ENCODE measurements at places on chromosomes 16 and 17. TPM values are rescaled to one million over a fixed set of nuclear protein-coding genes. Genes with fewer than 3 reads are reported as not detected.

The ASPA gene
- not detected for total RNA-seq

The PDE6G gene
- total RNA-seq = 24.7 TPM

The HCFC1R1 gene
- total RNA-seq = 44.1 TPM

The SCN4A gene
- total RNA-seq = 0.17 TPM

The CRYM gene
- total RNA-seq = not detected

The FGF11 gene
- 6.8 TPM for total RNA-seq

The C17orf100 gene
- 2.5 TPM for total RNA-seq

GRCh38 chr17:61331886-61332285, 67.8 kb upstream of the TBX2 start:
- no peak overlapping the region for H3K27ac ChIP-seq
- no peak overlapping the region for H3K4me3 ChIP-seq
- no peak for DNase-seq
- H3K36me3 ChIP-seq = no peaks in the 10 kb centered on the region
- H3K4me1 ChIP-seq = no peaks in the 10 kb centered on the region

DNA sequence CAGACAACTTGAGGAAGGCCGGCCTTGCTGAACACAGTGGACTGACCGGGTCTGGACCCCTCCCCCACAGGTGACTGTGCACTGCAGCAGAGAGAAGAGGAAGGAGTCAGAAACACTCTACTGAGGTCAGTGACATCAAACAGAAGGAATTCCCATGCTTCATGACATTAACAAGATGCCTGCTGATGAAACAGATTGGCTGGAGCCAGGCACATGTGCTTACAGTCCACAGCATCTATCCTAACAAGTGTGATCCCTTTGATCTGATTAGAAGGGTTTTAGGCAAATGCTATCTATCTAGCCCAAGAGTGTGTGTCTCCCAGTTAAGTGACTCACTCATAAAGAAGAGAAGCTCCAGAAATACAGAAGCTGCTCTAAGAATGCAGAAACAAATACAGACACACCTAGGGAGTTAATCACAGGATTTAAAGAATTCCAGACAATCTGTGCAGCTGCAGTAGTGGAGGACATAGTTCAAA, 90.2 kb downstream of the SYCE1L start:
- no peak overlapping the region for H3K4me3 ChIP-seq
- no peaks in the 10 kb centered on the region for H3K4me1 ChIP-seq
- H3K36me3 ChIP-seq = no peaks in the 10 kb centered on the region
- no peak for DNase-seq

DNA sequence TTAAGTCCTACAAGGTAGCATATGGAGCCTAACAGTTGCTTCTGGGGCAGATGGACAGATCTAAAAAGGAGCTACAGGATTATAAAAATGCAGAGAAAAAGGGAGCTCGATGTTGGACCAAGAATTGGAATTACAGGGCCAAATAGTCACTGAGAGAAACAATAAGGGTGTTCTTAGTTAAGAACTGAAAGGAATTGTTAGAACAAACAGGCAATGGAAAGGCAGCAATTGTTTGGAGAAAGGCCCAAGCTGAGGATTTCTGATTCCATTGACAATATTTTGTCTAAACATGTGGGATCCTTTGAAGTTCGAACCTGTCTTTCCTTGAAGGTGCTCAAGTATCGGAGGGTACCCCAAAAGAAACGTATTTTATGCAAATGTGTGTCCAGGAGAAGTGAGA, 513.6 kb upstream of the CDH8 start:
- H3K4me3 ChIP-seq = no peak overlapping the region
- H3K36me3 ChIP-seq = no peaks in the 10 kb centered on the region
- no peak for DNase-seq

- no peak overlapping the region for H3K27ac ChIP-seq
- no peak overlapping the region for H3K4me3 ChIP-seq
- H3K36me3 ChIP-seq = no peaks in the 10 kb centered on the region
- H3K27me3 ChIP-seq = no peaks in the 10 kb centered on the region
- no peaks in the 10 kb centered on the region for H3K4me1 ChIP-seq
- no peak for DNase-seq
Observed at GRCh38 chr16:51755039-51755501, 604.0 kb upstream of the SALL1 start.

GRCh38 chr17:49869038-49869374, 21.1 kb upstream of the TAC4 start:
- H3K27ac ChIP-seq = no peak overlapping the region
- H3K4me3 ChIP-seq = no peak overlapping the region
- H3K4me1 ChIP-seq = peaks cover 14% of the 10 kb centered on the region
- H3K27me3 ChIP-seq = no peaks in the 10 kb centered on the region

GRCh38 chr16:53892155-53892554, 188.2 kb downstream of the FTO start:
- no peak overlapping the region for H3K4me3 ChIP-seq
- H3K27ac ChIP-seq = no peak overlapping the region
- H3K4me1 ChIP-seq = peaks cover 13% of the 10 kb centered on the region
- peaks cover under 1% of the 10 kb centered on the region for H3K36me3 ChIP-seq
- no peaks in the 10 kb centered on the region for H3K27me3 ChIP-seq
- peak; percentile 68 for DNase-seq

DNA sequence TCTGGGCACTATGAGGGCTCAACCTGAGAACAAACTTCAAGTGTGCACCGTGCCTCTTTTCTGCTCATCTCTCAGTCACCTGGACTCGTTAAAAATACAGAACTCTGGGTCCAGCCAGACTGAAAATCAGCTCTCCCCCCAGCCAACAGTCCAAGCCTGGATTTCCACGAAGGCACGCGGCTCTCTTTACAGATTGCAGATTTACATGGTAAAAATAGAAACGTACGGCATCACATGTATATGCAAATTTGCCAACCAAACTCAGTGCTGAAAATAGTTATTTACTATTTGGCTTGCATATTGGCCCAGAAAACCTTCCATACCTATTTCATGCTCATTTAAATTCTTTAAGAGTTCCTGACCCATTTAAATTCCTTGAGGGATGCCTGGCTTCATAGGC, 315.8 kb downstream of the MAF start:
- peaks cover 17% of the 10 kb centered on the region for H3K27me3 ChIP-seq
- no peak overlapping the region for H3K4me3 ChIP-seq
- peaks cover 66% of the 10 kb centered on the region for H3K4me1 ChIP-seq
- H3K36me3 ChIP-seq = peaks cover 15% of the 10 kb centered on the region

DNA sequence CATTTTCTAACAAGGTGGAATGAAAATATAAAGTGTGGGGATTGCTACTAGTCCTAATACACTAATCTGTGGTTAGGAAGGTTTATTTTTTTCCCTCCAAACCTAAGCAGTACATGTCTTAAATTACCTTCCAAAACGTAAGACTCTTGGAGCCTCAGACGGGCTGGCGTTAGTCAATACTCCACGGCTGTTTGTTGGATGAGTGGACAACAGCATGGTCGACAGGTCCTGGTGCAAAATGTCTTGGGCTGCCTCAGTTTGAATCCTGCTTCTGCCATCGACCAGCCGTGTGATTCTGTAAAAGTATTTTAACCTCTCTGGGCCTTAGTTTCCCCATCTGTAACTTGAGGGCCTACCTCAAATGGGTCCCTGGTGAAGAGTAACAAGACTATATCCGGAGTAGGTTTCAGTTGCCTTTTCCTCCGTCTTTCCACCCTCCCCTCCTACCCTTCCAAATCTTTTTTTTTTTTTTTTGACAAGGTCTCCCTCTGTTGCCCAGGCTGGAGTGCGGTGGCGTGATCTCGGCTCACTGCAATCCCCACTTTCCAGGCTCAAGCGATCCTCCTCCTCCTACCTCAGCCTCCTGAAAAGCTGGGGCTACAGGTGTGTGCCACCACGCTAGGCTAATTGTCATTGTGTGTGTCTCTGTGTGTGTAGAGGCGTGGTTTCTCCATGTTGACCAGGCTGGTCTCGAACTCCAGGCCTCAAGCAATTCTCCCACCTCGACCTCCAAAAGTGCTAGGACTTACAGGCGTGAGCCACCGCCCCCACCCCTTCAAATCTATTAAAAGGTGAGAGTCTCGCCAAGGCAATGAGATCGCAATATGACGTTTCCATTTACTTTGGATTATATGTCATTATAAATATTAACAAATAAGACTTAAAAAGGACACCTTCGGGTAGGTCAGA, 5.8 kb downstream of the SCGB1C2 start:
- peaks cover 5% of the 10 kb centered on the region for H3K27me3 ChIP-seq
- no peak overlapping the region for H3K4me3 ChIP-seq
- H3K36me3 ChIP-seq = no peaks in the 10 kb centered on the region
- DNase-seq = no peak
- no peak overlapping the region for H3K27ac ChIP-seq
- peaks cover 4% of the 10 kb centered on the region for H3K4me1 ChIP-seq

DNA sequence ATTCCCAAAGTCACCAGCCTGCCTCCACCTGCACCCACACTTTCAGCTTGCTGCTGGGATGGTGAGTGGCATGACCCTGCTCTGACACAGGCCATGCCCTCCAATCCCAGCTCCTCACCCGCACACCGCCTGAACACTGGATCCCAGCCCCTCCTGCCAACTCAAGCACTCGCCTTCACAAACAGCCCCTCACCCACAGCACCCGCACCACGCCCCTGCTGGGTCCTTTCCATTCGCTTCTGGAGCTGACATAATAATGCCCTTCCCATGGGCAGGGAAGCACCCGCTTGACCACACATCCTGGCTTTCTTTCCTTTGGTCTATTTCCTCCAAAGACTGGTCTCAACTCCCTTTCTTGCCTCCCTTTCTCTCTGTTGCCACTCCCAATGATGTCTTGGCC, 57.6 kb downstream of the RAB11FIP4 start:
- H3K27me3 ChIP-seq = no peaks in the 10 kb centered on the region
- no peak overlapping the region for H3K4me3 ChIP-seq
- no peaks in the 10 kb centered on the region for H3K4me1 ChIP-seq
- no peaks in the 10 kb centered on the region for H3K36me3 ChIP-seq
- no peak overlapping the region for H3K27ac ChIP-seq

DNA sequence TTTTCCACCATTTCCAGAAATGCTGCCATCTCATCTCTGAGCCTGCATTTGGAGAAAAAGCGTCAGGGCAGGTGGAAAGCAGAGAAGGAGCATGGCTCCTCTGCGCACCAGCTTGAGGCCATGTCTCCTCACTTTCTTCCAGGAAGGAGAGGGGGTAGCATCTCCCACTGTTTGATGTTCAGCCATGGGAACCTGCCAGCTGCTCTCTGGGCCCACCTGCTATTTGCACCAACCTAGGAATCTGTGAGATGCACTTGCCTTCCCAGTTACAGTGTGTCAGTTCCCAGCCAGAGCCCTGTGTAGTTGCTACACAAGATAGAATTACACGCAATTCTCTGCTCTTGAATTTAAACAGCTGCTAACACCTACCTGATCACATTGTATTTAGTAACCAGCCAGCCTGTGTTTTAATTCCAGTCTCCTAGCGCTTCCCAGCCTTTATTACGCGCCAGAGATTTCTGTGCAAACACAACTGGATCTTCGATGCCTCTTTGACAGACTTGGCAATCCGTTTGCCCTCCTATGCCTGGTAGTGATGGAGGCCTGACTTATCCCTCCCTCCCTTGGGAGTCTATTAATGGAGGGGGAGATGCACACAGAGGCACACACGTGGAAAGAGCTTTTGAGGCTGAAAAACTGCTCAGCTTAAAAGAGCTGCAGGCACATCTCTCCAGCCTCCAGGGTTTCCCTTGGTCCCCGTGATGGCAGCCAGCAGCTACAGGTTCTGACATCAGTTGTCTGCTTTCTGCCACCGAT, 98.1 kb upstream of the SEC14L1 start:
- no peaks in the 10 kb centered on the region for H3K36me3 ChIP-seq
- H3K4me3 ChIP-seq = no peak overlapping the region
- DNase-seq = no peak
- H3K4me1 ChIP-seq = no peaks in the 10 kb centered on the region

DNA sequence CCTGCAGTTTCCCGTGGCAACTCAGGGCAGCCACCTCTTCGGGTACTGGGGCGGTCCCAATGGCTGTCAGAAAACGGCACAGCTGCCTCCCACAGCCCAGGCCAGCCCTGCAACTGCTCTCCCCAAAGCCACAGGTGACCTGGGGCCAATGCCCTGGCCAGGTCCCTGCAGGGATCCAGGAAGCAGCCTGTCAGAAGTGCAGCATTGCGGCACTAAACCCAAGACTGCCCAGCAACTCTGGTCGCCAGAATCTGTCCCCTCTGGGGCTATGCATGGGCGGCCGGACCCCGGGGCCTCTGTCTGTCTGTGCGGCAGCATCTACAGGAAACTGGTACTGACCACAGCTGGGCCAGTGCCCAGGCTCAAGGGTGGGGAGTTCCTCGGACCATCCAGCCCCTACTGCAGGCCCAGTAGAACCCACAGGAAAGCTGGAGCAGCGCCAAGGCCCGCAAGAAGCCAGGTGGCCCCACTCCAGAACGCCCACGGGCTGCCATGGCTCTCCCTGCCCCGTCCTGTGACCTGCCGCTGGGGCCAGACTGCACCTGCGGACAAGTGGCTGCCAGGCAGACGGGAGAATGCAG, 5.5 kb downstream of the CYBC1 start:
- no peak overlapping the region for H3K4me3 ChIP-seq
- DNase-seq = no peak
- peaks cover 14% of the 10 kb centered on the region for H3K4me1 ChIP-seq
- peaks cover 35% of the 10 kb centered on the region for H3K36me3 ChIP-seq

- H3K27ac ChIP-seq = no peak overlapping the region
- no peaks in the 10 kb centered on the region for H3K36me3 ChIP-seq
- H3K4me1 ChIP-seq = peaks cover 31% of the 10 kb centered on the region
- no peak overlapping the region for H3K4me3 ChIP-seq
- no peak for DNase-seq
Observed at GRCh38 chr17:17938388-17939107, 33.7 kb downstream of the TOM1L2 start.

GRCh38 chr16:71242036-71242435, 11.5 kb upstream of the HYDIN start:
- H3K4me3 ChIP-seq = no peak overlapping the region
- no peaks in the 10 kb centered on the region for H3K4me1 ChIP-seq
- H3K36me3 ChIP-seq = no peaks in the 10 kb centered on the region
- H3K27ac ChIP-seq = no peak overlapping the region

GRCh38 chr17:29732613-29733012, 109.9 kb upstream of the CORO6 start:
- no peak overlapping the region for H3K27ac ChIP-seq
- peaks cover 29% of the 10 kb centered on the region for H3K36me3 ChIP-seq
- no peak for DNase-seq
- H3K27me3 ChIP-seq = no peaks in the 10 kb centered on the region
- H3K4me3 ChIP-seq = no peak overlapping the region
- peaks cover 28% of the 10 kb centered on the region for H3K4me1 ChIP-seq

DNA sequence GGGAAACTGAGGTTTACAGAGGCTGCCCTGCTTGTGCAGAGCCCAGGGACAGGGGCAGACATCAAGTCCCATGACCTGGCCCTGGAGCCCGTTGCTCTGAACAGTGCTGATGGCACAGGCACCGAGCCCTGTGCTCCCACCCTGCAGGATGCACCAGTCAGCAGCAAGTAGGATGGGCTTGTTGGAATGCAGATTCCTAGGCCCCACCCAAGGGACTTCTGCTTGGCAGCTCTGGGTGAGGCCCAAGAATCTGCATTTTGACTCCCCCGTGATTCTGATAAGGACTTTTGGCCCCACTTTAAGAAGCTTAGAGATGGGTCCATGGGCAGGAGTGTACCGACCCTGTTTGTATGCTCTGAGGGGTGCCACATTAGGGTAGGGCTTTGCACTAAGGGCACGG, 23.3 kb downstream of the LASP1 start:
- H3K27ac ChIP-seq = peak overlapping the region; percentile 90
- no peaks in the 10 kb centered on the region for H3K27me3 ChIP-seq
- no peak for DNase-seq
- H3K4me1 ChIP-seq = peaks cover 89% of the 10 kb centered on the region
- H3K4me3 ChIP-seq = no peak overlapping the region
